Amniotic epithelial cell (primary cell): ENCODE measurements at places on chromosomes 7 and 10.

- no peak for DNase-seq
Measured at GRCh38 chr10:54691331-54691730, 109.7 kb downstream of the PCDH15 start.

GRCh38 chr7:151481650-151482505 is 37.8 kb downstream of the RHEB start:
- DNase-seq, result no peak

GRCh38 chr7:151795168-151795811 is 81.6 kb downstream of the PRKAG2 start:
- DNase-seq, result peak; percentile 25

DNA sequence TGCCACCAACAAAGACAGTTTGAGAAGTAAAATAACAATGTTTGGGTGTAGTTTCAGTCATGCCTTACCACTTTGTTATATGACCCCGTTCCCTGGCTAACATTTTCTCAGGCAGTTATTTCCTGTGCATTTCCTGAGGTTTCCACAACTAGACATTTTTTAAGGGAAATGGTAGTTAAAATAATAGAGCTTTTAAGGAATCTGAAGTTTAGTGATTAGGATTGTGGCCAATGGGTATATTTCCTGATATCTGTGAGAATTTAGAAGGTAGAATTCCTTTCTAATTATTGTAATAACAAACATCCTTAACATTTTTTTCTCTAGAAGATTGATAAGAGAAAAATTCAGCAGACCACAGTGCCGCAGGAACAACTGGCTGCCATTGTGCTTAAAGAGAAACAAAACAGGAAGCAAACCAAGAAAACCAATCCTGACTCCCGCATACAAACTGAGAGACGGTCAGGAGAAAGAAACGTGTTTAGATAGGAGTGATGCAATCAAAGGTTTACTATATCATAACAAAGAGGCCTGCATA is 193.6 kb downstream of the MBL2 start:
- peak; percentile 97 for DNase-seq

DNA sequence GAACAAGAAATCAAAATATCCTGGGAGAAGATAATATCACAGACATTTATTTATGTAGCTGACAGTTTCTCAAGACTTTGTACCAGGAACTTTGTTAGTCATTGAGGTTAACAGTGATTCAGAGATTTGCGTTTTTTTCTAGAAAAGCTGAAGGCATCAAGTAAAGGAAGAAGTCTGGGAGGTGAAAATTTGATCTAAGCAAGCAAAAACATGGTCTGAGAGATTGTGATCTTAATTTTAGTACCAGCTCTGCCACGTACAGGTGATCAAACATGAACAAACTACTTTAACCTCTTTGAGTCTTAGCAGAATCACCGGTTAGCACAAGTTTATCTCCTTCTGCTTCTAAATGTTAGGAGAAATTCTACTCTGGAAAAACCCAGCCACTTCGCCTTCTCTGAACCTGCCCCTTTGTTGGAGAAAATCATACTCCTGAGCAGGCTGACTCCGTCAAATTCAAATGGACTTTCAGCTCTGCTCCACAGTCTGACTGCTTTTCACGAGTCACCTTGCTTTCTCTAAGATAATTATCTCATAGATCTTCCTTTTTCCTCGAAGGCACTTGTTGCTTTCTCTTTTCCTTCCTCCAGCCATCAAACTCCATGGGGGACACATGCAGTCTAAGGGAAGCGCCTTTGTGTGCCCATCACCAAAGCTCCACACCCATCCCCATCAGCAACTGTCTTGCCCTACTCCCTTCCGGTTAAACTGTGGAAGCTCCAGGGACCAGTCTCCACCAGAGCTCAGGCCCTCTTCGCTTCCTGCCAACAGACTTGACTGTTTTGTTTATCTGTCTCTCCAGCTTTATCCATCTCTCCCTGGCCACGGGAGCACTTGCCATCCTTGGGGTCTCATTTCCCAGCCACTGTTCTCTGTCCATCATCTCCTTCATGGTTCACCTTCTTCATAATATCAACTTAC is 86.3 kb downstream of the PRKCQ start:
- peak; percentile 77 for DNase-seq
